Stimulated activated CD8-positive, alpha-beta memory T cell treated with anti-CD3 and anti-CD28 coated beads, Interleukin-15, amount 100 ng/mL, for 1 hour (primary cell): ENCODE measurements at places on chromosomes 5 and 9.

DNA sequence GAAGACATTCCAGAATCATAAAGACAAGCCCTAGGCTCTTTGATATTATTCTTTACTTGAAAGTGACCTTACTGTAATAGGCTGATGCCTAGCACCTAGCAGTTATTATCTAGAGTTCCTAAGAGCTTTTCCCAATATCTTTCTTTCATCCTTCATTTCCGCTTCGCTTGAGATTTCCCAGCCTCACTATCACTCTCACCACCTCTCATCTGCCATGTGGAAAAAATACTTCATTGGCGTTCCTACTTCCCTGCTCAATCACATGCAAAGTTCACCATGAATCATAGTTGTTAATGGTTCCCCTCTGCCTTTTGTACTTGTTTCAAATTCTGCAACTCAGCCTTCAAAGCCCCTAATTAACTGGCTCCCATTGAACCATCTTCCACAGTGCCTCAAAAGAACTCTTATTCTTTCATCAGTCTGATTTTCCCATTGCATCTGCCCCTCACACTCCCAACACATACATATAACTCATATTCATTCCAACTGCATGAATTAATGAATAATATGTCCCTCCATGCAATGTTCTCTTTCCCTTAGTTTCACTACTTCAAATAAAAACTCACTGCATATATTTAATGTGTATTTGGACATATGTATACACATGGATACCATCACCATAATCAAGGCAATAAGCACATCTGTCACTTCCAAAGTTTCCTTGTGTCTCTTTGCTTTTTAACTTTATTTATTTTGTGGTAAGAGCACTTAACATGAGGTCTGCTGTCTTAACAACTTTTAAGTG lies 221.6 kb downstream of the PARP8 start:
- DNase-seq, result no peak

DNA sequence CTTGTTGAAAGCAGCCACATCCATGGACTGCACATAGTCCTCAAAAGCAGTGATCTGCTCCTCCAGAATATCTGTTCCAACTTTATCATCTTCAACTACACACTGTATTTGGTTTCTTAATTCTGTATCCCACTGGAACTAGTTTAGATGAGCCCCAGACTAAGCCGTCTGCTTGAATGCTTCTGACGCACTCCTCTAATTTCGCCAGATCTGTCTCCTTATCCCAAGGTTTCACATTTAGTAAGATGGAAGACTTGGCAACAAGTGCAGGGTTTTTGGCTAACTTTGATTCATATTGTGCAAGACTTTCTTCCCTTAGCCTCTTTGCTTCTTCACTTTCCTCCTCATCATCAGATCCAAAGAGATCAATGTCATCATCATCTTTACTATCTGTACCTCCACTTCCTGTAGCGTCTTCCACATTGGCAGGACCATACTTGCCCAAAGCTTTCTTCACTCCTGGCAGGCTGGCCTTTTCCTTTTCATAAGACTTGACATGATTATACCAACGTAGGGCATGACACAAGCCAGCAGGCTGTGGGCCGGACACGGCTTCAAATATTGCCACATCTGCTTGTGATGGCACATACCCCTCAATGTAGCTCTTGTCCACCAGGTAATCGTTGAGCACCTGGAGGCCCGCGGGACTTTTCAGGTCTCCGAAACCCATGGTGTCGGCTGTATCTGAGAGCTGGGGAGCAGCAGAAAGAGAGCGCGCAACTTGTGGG lies 56.2 kb upstream of the PIK3R1 start:
- DNase-seq, result no peak

DNA sequence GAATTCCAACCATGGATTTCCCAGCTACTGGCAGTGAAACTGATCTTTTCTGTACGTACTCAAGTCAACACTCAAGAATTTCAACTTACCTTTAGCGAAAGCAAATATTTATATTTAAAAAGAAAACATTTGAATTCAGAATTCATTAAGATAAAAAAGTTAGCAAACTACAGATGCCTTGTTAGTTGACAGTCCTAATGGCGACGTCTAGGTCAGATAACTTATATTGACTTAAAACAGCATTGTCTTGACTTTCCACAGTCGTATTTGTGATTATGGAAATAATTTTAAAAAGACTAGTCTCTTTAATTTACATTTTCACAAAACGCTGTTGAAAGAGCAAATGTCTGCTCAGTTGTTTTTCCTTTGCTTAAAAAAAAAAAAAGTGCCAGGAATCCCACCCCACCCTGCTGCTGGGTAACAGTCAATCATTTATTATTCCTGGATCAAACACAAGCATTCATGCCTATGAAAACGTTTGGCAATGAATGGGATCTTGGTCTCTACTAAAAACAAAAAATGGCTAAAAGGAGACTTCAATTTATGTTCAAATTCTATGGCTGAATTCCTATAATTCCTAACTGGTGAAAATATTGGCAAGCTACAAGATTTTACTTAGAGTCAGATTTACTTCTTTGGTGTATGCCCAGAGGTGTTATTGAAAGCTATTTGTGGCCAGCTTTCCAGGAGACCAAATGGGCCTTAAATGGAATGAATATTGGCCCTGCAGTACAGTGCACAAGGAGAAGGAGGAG lies 22.0 kb downstream of the OR2S2 start:
- no peak for DNase-seq

GRCh38 chr5:148963664-148964063 lies 99.2 kb downstream of the SH3TC2 start:
- DNase-seq, result no peak

DNA sequence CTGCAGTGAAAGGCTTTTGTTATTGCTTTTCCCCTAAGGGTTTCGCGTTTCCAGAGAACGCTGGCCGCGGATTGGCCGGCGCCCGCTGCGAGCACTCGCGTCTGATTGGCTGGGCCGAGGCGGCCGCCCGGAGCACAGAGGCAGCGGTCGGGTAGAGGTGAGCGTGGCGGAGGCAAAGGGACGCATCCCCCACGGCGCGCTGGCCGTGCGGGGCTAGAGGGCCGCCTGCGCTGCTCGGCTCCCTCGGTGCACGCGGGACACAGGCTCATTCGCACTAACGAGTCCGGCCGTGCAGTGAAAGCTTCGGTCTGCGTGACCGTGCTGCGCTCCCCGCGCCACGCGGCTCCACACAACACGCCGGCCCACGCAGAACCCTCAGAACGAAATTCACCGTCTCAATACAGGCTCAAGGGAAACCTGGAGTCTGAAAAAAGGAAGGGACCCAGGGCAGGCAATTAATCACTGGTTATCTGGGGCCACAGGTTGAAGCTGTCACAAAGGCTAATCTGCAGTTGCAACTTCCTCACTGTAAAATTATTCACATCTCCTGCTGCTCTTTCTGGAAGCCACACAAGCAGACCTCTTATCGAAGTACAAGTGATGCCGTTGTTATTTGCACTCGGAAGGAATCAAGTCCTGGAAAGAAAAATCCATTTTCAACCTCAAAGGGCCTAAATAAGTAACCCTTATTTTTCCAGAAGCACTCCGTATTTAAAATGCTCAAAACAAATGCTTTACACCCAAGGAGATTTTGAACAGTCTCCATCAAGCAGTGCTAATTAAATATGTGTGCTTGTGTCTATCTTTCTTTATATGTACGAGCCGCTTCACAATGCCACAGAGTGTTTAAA lies 94.6 kb downstream of the ZNF608 start:
- no peak for DNase-seq

DNA sequence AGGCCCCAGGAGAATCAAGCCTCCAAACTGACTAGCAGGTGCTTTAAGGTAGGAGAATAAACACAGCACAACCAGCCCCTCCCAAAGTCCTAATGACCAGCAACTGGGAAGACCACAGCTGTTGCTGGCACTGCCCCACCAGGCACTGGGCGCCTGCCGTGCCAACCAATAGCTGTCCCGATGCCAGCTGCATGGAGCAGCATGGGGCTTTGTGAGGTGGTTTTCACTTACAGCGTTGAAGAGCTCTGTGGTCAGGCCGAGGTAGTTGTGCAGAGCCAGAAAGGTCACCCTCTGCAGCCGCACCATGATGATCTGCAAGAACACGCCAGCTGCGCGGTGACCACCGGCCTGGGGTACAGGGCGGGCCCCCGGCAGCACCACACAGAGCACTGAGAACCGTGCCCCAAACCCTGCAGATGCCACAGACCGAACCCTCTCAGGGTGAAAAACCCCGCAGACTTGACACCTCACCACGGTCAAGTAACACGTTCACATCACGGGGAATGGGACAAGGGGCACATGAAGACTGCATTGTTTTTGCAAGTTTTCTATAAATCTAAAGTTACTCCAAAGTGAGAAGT lies 28.7 kb downstream of the PNPLA7 start:
- DNase-seq, result no peak

GRCh38 chr5:53571403-53571802 lies 11.0 kb downstream of the NDUFS4 start:
- no peak for DNase-seq

- no peak for DNase-seq
These were observed 61.5 kb downstream of the RAI14 start for GRCh38 chr5:34717426-34718327.

- no peak for DNase-seq
These were observed 2.7 kb downstream of the RXFP3 start for GRCh38 chr5:33938881-33939280.

GRCh38 chr5:72662936-72663335 lies 153.5 kb upstream of the TNPO1 start:
- no peak for DNase-seq

- DNase-seq, result no peak
These were observed 915 bp downstream of the HSDL2 start for GRCh38 chr9:112380825-112381221.

DNA sequence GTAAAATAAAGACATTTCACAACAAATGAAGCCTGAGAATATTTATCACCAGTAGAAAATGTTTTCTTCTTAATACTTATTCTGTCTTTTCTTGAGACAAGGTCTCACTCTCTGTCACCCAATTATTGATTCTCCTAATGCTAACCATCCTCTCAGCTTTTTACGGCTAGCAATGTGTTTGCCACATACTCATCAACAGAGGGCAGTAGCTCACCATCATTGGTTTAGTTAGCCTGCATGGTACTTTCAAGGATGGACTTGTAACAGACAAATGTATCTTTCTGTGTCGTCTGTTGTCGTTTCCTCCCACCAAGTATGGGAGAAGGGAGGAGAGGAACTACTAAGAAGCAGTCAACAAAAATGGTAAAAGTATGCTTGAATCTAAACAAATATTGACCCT lies 5.9 kb upstream of the ACO1 start:
- no peak for DNase-seq

DNA sequence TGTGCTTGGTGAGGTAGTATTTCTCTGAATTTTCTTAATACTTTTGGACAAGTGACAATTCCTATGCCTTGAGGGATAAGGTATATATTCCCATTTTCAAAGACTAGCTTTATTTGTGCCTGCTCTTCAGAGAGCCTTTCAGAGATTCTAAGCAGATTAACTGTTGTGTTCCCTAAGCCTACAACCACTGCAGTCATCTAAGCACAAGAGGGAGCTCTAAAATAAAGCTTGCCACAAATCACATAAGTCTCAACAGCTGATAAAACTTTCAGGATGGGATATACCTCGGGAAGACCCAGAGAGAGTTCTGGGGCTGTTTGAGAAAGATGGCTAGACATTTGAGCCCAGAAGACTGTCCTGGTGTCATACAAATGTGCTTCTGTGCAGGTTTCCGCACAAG lies 157.3 kb downstream of the CYLC2 start:
- DNase-seq, result no peak

- peak; percentile 4 for DNase-seq
These were observed 23.4 kb downstream of the CORO2A start for GRCh38 chr9:98168941-98169488.

DNA sequence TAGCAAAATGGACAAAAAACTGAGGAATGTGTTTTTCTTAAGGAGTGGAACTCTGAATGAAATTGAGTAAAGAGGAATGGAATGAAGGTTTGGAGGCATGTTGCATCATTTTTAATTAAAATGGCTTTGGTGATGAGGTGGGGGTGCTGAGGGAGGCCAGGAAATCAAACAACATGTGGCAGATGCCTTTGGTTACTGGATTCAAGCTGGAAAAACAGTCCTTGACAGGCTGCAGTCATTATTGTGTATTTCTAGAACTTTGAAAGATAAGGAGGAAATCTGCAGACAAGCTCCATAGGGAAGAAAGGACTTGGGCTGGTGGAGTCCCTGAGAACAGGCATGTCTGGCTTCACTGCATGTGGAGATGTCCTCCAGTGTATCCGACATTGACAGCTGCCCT lies 203.5 kb upstream of the HAPLN1 start:
- no peak for DNase-seq

- DNase-seq, result no peak
These were observed 100.9 kb downstream of the MRPL36 start for GRCh38 chr5:1698589-1699316.

- no peak for DNase-seq
These were observed 1.5 kb upstream of the TEX10 start for GRCh38 chr9:100354121-100354800.

GRCh38 chr5:122111460-122111859 lies 17.9 kb upstream of the ZNF474 start:
- DNase-seq, result no peak

DNA sequence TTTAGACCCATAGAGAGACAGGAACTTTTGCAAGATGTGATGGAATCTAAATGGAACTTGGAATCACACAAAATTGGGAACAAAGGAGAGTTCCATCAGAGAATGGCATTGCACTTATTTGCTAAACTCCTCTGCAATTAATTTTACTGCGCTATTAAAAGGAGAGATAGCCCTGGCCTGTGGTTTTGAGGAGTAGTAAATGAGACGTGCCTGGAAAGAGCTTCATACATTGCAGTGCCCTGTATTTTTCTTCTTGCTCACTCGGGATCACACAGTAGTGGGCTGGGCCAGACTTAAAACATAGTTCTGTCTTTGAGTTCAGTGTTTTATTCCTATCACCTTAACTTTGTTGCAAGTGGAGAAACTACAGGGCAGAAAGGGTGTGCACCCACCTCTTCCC lies 94.4 kb upstream of the SLC27A6 start:
- no peak for DNase-seq

- DNase-seq, result no peak
These were observed 30.2 kb downstream of the LHX2 start for GRCh38 chr9:124041817-124042116.

GRCh38 chr9:95157481-95158151 lies 159.9 kb downstream of the FANCC start:
- DNase-seq, result no peak

GRCh38 chr5:161105525-161105924 lies 253.5 kb upstream of the ATP10B start:
- DNase-seq, result no peak

GRCh38 chr5:139652788-139653241 lies 4.7 kb downstream of the CXXC5 start:
- DNase-seq, result no peak

GRCh38 chr5:93620487-93621326 lies 37.7 kb downstream of the NR2F1 start:
- DNase-seq, result no peak

DNA sequence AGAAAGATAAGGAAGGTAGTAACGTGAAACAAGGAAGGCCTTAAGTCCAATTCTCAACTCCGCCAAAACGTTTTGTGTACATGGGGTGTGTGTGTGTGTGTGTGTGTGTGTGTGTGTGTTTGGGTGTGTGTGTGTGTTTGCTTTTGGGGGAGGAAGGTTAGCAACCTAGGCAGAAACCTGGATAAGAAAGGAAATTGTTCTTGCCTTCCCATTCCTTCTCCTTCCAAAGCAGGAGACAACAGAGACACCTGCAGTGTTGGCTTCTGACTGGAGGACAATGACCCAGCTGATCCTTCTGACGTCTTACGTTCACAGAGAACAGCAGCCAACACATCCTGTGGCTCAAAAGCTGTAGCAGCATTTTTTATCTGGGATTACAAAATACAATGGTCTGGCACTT lies 4.1 kb upstream of the CCNG1 start:
- no peak for DNase-seq

- DNase-seq, result no peak
These were observed 242.0 kb downstream of the AUH start for GRCh38 chr9:91119679-91120078.

- no peak for DNase-seq
These were observed 8.5 kb downstream of the MRPL36 start for GRCh38 chr5:1791176-1791575.
